ENCODE measurements at places on chromosomes 12 and 14.

- DNase-seq, result no peak
These were observed 14.5 kb upstream of the KICS2 start for GRCh38 chr12:64236549-64236948.

GRCh38 chr12:99611117-99611516 is 36.4 kb upstream of the GARIN6 start:
- no peak for DNase-seq

- DNase-seq, result no peak
These were observed 204.8 kb downstream of the ITPR2 start for GRCh38 chr12:26628234-26628633.

DNA sequence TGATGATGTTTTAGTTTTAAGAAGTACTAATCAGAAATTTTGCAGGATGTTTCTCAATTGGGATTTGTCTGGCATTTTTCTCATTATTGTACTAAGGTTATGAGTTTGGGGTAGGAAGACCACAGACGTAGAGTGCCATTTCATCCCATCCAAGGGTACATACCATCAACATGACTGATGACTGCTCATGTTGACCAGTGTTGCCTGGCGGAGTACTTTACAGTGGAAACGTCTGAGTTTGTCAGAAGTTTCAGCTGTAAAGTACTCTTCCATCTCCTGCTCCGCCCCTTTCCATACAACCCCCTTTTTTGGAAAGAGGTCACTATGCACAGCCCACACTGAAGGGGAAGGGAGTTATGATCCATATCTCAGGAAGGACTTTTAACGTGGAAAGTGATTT is 74.2 kb downstream of the RCOR1 start:
- DNase-seq, result no peak

DNA sequence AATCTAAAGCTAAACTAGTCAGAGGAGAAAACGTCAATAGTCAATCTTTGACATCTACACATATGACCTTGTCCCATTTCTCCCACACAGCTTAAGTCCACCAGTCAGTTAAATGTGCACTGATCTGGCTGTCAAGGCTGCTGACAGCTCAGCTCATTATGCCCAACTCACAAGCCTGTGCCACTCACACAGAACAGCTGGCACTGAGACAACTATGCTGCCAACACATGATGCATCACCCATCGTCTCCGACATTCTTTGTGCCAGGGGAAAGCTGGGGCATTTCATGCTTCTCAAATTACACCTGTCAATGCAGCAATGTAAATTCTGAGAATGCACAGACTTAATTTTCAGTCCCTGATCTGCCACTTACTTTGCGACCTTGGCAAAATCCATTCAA is 25.3 kb downstream of the GNS start:
- no peak for DNase-seq

- DNase-seq, result peak; percentile 79
These were observed 44.5 kb downstream of the KDM2B start for GRCh38 chr12:121536054-121536898.

DNA sequence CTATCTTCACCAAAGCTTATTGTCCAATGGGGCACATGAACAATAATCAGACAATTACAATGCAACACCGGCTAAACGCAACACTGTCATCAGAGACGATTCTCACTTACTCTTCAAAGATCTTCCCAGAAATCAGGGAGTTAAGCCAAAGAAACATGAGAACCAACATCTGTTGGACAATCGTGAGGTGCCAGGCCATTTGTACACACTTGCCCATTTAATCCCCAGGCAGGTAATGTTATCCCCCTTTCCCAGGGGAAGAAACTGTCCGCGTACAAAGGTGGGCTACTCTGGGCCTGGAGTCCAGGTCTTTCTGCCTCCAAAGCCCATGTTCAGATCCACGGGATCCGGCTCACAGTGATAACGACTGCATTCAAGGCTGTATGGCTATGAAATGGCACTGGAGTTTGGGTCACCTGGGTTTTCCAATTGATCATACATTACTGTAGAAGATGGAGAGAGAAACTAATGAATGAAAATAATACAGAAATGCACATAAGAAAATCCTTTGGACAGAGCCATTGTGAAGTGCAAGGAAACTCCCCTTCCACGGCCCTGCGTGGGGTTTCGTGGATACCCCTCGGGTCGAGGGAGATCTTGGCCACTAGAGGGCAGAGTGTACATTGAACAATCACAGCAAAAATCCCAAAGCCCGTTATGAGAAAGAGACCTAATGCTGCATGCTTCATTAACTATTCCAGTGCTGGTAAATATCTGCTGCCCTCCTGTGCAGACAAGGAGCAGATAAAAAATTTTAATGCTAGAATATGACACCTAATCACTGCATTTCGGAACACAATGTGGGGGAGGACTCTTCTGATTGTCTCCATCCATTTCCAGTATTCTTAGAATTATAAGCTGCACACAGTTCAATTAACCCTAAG is 111.4 kb downstream of the EGLN3 start:
- peak; percentile 25 for DNase-seq

DNA sequence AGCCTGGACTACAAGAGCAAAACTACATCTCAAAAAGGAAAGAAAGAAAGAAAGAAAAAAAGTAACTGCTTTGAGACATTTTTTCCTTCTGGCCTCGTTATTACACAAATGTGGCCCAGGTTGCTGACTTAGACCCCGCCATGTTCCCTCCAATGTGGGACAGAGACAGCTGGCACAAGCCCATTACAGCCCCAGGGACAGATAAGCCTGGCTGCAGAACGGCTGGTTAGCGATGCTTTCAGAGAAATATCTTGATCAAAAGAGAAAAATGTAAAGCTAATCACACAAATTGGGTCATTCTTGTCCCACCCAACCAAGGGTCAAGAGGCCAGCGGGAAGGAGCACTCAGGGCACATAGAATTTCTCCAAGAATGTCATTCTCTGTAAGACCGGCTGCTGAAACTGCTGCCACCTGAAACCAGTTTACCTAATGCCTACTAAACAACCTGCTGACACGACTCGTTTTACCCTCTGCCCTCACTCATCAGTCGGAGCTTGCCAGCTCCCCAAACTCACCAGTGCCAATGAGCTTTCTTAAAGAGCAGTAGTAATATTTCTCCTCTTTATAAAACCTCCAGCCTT is 63.1 kb downstream of the TNFAIP2 start:
- DNase-seq, result no peak

DNA sequence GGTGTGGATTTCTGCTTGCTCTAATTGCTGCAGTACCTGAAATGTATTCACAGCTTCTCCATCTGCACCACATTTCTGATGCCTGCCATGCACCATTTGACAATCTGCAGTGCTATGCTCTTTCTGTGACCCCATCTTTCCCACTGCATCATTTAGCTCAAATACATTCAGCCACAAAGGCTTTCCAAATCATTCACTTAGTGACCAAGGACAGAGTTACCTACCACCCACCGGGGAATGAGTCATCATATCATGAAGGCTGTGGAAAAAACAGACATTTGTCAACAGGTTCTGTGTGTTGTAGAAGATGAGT is 465.5 kb upstream of the ATP2B1 start:
- DNase-seq, result no peak

DNA sequence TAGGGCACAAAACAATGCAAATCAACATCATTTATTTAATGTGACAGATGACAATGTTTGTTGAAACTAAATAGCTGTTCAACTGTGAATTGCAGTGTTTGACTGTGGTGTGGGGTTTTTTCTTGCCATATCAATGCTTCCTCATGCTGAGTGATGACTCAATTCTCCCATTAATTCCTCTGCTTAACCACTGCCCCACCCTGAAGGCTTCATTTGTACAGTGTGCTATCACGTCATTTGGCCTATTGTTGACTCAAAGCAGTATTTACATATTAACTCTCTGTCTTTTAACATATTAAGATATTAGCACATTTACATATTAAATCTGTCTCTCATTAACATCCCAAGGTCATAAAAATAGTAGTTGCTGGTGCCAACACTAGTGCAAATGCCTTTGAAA is 164.8 kb upstream of the NRXN3 start:
- DNase-seq, result no peak

- DNase-seq, result no peak
These were observed 73.3 kb upstream of the PLEKHG7 start for GRCh38 chr12:92629349-92630065.

GRCh38 chr14:69260861-69261564 is 1.1 kb downstream of the GALNT16 start:
- no peak for DNase-seq

GRCh38 chr14:22096514-22096895 is 422.9 kb upstream of the OR4E1 start:
- peak; percentile 17 for DNase-seq

- no peak for DNase-seq
These were observed 159.2 kb downstream of the CALM1 start for GRCh38 chr14:90556012-90556477.

DNA sequence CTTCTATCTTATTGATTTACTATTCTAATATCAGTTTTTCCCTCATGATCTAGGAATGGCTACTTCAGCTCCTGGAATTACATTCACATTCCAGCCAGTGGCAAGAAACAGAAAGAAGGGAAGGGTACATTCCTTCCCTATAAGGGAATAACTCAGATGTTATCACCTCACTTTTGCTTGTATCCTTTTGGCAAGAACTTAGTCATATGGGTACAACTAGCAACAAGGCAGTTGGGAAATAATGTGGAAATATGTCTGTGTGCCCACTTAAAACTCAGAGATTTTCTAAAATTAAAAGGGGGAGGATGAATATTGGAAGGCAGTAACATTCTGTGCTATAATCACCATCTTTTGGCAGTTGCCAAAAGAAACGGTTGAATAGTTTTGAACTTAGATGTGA is 85.6 kb downstream of the MSRB3 start:
- no peak for DNase-seq

DNA sequence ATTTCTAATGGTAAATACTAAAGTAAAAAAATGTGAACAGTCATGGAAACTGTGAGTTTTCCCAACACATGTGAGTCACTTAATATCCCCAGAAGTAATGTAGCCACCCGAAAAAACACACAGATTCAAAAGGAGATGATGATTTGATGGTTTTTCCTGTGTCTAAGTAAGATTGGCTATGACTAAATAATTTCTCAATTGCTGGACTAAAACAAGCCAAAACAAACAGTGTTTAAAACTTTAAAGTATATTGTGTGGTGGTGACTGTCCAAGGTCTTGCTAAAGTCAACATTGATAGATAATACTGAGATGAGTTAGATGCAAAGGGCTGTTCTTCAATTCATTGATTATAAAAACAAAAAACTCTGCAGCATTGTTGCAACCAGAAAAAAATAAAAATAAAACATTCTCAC is 89.6 kb upstream of the SOX5 start:
- DNase-seq, result no peak

DNA sequence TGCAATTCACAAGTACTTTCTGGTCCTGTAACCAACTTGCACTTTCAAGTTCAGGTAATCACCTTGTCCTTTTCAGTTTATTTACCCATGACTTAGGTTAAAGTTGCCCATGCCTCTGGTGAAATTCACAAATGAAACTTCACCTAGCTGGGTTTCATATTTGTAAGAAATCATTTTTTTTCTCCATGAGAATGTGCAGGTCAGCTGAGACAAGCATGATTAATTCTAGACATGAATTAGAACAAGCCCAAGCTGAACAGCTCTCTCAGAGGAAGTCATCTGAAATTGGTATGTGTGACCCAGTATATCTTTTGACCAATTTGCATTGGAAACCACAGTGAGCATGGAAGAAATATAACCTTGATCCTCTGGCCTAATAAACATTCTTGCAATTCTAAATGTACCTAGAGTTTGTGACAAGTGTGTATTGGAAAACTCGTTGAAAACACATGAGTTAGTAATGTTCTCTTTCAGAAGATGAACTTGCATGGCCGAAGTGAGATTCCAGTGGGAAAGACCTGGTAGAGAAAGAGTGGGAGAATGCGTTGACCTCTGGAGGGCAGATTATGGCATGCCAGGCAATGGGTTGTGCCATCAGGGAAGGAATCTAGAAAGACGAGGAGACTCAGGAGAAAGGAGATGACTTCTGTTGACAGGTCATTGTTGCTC is 486.5 kb downstream of the ZFP36L1 start:
- DNase-seq, result no peak

DNA sequence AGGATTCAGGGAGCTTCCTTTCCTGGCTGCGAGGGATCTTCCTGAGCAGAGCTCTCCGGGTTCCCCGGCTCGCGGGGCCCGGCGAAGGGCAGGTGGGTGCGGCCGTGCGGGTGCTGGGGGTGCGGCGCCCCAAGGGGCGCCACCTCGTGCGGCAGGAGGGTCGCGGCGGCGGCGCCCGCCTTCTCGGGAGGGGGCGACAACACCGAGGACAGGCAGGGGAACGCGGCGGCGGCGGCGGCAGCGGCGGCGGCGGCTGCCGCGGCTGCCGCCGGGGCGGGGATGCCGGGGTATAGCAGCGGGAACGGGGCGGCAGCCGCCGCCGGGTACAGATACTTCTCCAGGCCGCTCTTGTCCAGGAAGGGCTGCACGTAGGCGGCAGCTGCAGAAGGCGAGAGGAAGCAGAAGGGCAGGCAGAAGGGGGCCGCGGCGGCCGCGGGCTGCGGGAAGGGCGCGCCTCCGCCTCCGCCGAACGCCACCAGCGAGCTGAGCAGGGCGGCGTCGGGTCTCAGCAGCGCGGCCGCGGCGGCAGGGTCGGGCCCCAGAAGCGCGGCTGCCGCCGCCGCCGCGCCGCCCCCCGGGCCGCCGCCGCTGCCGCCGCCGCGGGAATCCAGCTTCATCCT is 2.7 kb downstream of the BHLHE41 start:
- peak; percentile 61 for DNase-seq

DNA sequence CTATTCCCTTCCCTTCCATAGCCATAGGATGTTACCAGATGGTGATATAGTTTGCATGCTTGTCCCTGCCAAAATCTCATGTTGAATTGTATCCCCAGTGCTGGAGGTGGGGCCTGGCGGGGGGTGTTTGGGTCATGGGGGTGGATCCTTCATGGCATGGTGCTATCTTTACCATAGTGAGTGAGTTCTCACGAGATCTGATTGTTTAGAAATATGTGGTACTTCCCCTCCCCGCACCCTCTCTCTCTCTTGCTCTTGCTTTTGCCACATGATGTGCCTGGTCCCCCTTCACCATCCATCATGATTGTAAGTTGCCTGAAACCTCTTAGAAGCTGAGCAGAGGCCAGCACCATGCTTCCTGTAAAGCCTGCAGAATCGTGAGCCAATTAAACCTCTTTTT is 181.3 kb downstream of the CAND1 start:
- DNase-seq, result no peak

DNA sequence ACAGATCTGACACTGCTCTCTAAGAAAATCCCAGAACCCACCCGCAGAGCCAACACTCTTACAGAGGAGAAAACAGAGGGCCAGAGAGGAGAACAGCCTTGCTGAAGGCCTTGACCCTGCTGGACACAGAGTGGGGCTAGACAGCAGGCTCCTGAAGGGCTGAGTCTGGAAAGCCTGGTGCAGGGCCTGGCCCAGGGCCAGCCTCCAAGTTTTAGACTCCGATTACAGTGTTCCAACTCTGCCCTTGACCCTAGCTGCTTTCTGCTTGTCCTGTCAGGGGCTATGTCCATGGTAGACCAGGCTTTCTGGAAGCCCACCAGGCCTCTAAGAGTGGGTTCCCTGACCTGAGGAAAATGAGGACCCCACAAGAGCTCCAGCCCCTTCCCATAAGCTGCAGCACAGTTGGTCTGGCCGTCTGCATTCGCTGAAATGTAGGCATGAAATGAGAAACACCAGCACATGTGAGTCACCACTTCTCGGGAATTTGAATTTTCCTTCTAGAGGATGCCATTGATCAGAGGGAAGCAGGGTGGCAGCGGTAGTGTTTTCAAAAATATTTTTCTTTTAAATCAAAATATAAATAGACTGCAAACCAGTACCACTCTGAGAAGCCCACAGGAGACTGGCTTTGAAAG is 154.4 kb downstream of the CALM1 start:
- DNase-seq, result no peak

Data from CD8-positive, alpha-beta T cell (primary cell).